CD4-positive, alpha-beta T cell (primary cell): ENCODE measurements at places on chromosomes 16 and 17.

GRCh38 chr16:84652566-84652965 lies 4.3 kb downstream of the KLHL36 start:
- DNase-seq, result peak; percentile 51

DNA sequence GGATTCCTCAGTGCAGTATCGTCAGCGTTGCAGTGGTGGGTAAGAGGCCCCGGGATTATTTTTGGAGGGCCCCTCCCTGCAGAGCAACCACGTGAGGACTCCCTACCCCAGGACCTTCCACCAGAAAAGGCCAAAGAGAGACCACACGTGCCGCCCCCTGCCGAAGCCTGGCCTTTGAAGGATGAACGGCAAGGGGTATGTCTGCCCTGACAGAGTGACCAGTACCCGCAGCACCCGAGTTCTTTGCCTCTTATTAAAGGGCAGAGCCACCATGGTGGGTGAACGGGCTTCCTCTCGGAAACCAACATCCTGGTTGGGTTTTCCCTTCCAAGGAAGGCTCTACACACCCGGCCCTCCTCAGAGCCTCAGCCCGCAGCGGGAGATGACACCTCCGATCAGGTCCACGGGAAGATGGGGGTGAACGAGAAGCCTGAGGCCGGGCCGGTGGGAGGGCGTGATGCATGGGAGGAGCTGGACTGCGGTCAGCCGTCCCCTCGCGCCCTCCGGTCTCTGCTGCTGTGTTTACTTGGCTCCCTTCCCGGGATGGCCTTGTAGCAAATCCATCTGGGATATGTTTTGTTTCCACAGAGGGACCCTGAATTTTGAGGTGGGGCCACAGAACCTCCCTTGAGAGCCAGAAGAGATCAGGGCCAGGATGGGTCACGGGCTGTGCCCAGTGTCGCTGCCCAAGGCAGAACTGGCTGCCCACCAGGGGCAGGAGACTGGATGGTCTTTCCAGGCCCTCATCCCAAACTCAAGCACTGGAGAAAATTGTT lies 49.1 kb downstream of the TBC1D16 start:
- no peak for DNase-seq

DNA sequence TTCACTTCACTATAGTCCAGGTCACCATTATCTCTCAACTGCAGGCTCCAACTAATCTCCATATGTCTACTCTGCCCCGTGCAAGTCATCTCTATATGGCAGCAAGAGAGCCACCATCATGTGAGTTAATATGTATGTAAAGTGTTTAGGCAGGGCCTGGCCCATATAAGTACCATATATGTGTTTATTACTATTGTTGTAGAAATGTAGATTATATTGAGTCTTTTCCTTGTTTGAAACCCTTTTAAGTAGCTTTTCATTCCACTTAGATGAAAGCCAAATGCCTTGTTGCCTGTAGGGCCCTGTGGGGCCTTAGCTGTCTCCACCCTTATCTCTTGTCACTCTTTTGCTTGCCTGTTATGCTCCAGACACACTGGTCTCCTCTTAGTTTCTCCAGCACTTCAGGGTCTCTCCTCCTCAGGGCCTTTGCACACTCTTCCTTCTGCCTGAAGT lies 164.0 kb downstream of the PHKB start:
- DNase-seq, result no peak

DNA sequence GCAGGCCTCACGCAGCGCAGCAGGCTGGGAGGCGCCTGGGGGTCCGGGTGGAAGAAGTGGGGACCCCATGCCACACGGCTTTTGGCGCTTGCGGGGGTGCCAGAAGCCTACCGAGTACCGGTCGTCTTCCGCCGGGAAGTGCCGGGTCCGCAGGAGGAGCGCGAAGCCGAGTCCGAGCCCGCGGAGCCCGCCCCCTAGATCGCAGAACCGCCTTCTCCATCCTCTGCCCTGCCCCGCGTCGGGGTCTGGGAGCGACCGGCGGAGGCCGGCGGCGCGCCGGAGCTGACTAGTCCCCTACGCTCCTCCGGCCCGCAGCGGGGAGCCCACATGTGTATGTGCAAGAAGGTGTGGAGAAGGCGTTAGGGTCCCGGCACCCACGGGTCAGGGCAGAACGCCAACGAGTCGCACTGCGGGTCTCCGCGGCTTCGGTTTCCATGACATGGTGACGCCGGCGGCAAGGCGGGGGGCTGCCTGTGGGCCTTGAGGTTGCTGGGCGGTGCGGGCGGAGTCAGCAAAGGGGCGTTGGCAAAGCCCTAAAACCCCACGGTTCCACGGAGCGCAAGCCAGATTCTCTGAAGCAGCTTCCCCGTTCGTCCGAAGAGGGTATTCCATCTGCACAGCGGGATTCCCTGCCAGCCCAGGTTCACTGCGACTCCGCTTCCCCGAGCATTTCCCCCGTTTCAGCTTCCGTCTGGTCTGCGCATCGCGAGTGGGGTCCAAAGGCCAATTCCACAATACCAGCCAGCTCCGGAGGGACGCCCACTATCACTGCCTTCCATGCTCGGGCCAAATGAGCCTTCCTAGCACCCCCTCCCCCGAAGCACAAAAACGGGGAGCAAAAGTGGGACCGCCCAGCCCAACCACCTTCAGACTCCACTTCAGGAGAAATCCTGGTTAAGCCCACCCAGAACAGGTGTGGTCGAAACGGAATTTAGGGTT lies 2.3 kb upstream of the LHX1 start:
- no peak for DNase-seq

DNA sequence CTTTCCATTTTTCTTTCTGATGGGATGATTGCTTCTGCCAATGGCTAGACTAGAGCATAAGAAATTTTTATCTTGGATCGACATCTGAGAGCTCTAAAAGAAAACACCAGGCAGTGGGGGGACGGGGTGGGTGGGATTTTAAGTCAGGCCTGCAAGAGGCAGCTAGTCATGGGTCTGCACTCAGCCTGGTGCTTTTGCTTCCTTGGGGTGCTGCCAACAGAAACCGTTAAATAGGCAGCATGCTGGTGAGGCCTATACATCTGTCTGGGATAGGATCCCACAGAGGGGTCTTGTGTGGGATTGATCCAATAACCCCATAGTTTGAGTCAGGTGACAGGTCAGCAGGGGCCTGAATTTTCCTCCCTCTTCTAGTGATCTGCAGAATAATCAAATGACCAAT lies 26.9 kb downstream of the ZNRF1 start:
- DNase-seq, result no peak

DNA sequence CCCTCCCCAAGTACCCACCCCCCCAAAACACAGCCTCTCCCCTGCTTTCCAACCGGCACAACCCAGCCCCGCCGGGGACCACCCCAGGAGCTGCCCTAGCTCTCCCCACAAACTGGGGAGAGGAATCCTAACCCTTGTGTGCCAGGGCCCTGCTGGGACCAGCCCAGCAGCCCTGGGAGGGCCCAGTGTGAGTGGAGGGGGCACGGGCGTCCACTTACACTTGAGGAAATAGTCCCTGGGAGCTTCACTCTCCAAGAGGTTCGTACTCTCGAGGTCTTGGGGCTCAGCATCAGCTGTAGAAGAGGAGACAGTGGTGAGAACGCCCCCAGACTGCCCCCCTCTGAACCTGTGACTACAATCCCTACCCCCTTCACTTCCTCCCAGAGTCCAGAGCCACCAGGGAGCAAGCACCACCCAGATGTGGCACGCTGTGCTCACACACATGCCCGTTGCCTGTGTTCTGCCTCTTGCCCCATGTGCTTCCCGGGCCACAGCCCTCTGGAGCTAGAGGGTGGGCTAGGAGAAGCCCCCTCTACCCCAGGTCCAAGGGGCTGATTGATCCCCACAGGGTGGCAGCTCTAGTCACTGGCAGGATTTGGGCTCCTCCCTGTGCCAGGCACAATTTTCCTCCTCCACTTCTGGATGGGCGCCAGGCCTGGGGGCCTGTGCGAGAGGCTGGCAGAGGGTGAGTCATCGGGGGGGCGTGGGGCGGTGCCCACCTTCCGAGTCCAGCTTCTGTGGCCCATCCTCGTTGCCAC lies 3.0 kb downstream of the TRIM47 start:
- no peak for DNase-seq

DNA sequence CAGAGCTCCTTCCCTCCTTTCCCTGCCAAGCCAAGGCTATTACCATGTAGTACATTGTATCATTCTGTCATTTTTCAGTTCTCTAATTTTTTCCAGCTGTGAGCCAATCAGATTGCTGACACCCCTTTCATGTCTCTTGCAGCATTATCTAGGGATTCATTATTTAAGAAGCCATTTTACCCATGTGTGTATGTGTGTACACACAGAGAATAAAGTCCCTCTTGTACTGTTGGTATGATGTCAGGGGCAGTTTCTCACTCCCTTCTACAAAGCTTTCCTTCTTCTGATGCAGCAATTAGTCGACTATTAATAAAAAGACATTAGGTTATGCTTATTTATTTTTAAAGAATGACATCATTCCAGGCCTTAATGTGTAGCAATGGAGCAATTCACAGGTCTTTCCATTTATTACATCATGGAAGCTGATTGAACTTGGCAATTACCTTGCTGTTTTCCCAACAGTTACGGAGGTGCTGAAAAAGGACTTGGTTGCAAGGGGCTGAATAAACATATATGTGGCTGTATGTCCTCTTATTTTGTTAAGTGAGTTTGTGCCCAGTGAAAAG lies 159.4 kb upstream of the HS3ST3A1 start:
- DNase-seq, result no peak

GRCh38 chr17:39737760-39738567 lies at the start of gene GRB7:
Gene GRB7, plus strand, starts transcription at chr17:39737938. Its CDS starts 4,364 bp downstream, at chr17:39742302.
- DNase-seq, result no peak

- DNase-seq, result no peak
Observed at GRCh38 chr16:2016407-2016922, 3.1 kb upstream of the NPW start.

- no peak for DNase-seq
Observed at GRCh38 chr16:86306011-86306644, 204.2 kb upstream of the FOXF1 start.

GRCh38 chr16:73034374-73034773 lies 13.6 kb downstream of the ZFHX3 start:
- DNase-seq, result no peak

DNA sequence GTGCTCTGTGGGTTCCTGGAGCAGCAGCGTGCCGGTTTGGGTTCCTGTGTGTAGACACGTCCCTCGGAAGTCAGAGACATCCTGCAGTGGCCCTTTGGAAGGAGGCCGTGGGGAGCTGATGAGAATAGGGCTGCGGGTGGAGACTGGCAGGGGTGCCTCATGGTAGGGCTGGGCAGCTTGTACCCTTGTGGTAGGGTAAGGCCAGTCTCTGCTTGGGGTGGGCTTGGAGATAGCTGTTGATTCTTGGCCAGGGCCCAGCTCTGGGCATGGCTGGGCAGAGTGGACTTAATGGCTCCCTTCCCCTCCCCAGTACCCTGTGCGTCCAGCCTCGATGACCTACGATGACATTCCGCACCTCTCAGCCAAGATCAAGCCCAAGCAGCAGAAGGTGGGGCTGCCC lies 10.6 kb downstream of the POLR3E start:
- DNase-seq, result no peak

- no peak for DNase-seq
Observed at GRCh38 chr16:89005201-89006035, 28.4 kb upstream of the CBFA2T3 start.

DNA sequence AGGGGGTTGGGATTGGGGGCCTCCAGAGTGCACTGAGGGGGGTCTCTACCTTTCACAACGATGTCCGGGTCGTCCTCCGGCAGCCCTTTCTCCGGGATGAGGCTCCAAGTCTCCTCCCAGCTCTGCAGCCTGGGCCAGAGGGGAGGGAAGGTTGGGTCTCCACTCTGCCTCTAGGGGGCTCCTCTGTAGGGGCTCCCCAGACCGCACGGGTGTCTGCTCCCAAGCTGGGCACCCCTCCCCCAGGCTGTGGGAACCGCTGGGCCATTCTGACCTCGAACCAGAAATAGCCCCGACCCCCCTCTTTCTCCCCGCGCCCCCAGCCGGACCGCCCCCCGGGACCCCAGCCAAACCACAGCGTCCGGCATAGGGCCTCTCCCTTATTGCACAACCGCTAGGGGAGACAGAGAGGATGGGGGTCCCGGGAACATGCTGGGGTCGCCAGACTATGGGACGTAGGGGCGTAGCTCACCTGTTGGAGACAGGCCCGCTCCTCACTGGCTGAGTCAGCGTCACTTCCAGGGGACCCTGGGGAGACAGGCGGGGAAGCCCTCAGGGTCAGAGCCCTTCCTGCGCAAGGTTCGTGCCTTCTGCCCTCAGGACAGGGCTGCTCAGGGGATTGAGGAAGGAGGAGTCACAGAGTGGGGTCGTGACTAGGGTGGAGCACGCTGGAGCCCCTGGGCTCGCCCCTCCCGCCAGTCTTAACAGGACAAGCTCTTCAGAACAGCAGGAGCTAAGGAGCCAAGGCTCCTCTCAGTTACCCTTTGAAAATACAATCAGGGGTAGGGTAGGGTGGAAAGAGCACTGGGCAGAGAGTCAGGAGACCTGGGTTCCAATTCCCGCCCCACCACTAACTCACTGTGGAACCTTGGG lies 2.7 kb downstream of the PLEKHH3 start:
- DNase-seq, result peak; percentile 69

GRCh38 chr17:63960006-63960405 lies 12.7 kb downstream of the SCN4A start:
- no peak for DNase-seq

GRCh38 chr17:6711681-6712057 lies 1.5 kb downstream of the SLC13A5 start:
- no peak for DNase-seq

DNA sequence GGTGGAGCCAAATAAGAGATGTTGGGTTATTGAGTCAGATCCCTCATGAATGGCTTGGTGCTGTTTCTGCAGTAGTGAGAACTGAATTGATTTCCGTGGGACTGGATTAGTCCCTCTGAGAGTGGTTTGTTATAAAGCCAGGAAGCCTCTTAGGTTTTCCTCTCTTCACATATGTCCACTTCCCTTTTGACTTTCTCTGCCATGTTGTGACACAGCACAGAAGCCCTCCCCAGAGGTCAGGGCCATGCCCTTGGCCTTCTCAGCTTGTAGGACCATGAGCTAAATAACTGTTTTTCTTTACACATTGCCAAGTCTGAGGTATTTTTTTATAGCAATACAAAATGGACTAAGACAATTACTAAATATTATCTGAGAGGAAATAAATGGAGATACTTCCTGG lies 10.3 kb upstream of the HAPSTR1 start:
- no peak for DNase-seq

DNA sequence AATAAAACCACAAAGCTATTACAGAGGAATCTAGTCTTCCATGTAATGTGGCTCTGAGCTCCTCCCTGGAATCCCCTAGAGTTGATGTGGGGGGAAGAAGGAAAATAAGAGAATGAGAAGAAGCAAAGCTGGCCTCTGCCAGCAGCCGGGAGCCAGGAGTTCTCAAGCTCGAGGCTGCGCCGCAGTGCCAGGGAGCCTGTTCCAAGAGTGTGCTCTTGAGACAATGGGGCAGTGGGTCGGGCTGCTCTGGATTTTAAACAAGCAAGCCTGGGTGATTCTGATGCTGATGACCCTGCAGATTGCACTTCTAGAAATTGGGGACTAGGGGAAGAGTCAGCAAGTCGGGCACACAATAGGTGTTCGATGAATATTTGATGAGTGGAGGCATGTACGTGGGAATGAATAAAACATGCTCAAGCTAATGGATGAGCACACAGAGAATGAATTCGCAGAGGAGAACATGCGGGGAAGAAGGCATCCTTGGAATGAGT lies 119.9 kb downstream of the CMIP start:
- no peak for DNase-seq

DNA sequence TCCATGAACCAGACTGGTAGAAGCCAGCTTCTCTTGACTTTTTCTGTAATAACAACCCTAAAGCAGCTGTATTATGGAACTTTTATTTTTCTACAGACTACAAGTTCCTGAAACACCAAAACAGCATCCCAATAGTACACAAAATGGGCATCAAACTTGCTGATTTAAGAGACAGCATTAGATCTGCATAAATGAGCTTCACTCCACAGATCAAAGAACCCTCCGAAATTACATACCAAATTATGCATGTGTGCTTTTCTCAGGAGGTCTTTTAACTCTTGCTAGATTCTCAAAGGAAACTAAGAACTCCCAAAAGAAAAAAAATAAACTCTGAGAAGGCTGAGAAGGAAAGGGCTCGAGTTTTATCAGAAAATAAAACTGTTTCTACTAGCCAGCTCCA lies 12.3 kb downstream of the UBE2G1 start:
- no peak for DNase-seq
